ENCODE measurements at places on chromosomes 6 and 20.
A peak's percentile ranks its signal among the peaks of the same experiment; 100 is the strongest.

DNA sequence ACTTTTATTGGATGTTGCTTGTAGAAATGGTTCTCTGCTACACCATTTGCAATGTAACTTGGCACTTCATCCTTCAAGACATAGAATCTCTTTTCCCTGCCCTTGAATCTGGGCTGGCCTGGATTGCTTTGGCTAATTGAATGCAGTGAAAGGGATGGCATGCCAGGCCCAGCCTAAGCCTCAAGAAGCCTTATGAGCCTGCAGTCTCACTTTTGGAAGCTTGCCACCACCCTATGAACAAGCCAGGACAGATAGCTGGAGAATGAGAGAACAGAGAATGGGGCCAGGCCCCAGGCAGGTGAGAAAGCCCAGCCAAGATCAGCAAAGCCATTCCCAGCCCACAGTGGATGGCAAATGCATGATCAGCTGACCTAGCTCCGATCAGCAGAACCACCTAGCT, 350.7 kb upstream of the RNF24 start:
- no peak for DNase-seq

GRCh38 chr6:15248451-15249370, 2.8 kb downstream of the JARID2 start:
- DNase-seq = peak; percentile 91

DNA sequence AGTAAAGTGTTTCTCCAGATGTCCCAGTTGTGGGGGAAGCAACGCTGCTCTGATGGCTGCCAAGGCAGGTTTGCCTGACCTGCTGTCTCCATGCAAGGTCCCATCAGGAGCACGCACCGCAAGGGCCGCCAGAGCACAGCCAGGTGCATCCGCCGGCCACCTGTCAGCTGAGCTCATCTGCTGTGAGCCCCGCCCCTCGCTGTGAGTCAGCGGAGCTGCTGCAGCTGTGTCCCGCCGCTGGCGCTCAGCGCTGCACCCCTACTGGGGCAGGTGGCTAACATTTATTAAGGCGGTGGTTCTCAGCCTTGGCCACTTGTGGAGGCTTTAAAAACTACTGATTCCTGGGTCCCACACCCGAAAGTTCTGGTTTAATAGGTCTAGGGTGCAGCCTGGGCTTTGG, 225.7 kb downstream of the UST start:
- peak; percentile 28 for DNase-seq

DNA sequence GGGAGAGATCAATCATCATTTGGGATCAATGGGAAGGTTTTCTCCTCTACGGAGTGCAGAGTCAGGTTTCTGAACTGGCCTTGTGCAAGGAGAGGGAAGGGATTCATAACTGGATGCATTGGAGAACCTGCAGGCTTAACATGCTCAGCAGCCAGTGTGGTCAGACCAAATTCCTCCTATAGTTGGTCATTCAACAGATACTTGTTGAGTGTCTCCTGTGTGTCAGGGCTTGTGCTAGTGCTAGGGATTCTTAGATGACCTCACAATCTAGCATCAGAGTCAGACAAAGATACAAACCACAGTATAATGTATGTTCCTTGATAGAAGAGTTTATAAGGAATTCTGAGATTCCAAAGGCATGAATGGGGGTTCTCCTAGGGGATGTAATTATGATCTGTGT, 23.9 kb downstream of the RALY start:
- no peak for DNase-seq

- DNase-seq = no peak
These were observed 30.6 kb downstream of the MOCS1 start for GRCh38 chr6:39903656-39904055.

GRCh38 chr20:834151-834746, 734 bp downstream of the FAM110A start:
- no peak for DNase-seq

- no peak for DNase-seq
These were observed 53.8 kb downstream of the ADGRG6 start for GRCh38 chr6:142355520-142356174.

DNA sequence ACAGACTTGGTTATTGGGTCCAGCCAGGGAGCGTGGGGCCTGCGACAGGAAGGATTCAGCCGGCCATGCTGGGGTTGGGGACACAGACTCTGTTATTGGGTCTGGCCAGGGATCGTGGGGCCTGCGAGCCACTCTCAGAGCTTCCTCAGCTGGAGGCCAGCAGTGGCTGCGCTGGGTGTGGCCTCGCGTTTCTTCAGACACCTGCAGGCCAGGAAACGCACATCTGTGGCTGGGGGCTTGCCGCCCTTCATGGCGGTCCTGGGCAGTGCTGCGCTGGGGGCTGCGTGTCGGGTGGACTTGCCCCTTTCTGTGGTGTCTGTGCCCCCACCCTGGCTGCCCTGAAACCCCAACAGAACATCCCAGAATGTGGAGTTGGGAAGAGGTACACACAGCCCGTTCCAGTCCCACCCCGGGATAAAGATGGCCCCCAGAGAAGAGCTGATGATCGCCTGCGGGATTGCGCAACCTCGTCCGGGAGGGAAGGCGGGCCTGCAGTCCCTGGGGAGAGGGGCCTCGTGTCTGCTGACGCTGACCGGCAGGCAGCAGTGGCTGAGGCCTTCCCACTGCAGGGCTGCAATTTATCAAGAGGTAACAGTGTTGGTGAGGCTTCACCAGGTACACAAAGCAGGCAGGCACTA, 16.9 kb upstream of the MTG2 start:
- DNase-seq = no peak

DNA sequence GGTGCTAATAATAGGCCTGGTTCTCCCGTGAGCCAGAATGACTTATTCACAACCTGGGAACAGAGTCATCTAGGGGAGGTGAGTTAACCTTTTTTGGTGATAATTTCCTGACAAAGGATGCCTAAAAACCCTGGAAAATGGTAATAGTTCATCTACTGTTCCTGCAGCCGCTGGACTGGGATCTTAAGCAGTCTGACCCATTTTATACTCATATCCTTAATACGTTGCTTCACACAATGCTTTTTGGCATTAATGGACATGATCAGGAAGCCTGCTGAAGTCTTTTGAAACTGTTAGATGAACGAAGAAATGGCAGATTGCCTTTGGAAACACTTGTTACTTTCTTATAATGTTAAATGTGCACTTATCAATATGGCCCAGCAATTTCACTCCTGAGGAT, 81.9 kb upstream of the BMP2 start:
- DNase-seq = no peak

GRCh38 chr6:29493261-29493660, 5.5 kb upstream of the MAS1L start:
- no peak for DNase-seq

GRCh38 chr6:107418118-107418517, 41.2 kb downstream of the PDSS2 start:
- no peak for DNase-seq

DNA sequence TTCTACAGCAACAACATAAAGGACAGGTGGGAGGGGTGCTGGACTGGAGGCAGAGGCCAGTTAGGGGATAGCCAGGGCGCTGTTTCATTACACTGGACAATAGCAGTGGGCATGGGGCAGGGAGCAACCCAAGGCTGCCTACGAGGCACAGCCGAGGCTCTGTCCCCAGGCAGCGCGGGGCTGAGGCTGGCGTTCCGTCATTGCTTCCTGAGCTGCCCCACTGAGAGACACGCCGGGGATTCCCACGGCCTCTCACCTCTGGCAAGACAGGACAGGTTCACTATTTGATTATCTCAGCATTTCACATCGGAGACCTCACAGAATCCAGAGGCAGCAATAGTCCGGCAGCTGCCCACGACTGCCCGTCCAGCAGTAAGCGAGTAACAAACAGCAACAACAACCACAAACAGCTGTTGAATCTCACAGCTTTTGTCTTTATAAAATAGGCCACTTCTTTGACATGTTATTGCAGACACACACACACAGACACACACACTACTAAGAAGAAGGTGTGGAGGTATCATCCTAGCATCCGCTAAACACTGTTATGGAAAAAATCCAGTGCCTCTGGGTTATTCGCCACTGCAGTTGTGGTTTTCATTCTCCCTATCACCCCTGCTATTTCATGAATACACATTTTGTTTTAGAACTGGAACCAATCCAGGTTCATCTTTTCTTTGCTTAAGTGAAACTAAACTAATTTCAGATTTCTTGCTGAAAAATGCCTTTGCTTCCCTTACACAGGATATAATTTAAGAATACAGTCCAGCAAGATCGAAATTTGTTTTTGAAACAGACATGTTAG, 19.5 kb downstream of the KIF25 start:
- DNase-seq = no peak

GRCh38 chr6:20188630-20189075, 23.6 kb downstream of the MBOAT1 start:
- DNase-seq = no peak

- no peak for DNase-seq
These were observed 77.8 kb downstream of the VIP start for GRCh38 chr6:152828431-152828830.

DNA sequence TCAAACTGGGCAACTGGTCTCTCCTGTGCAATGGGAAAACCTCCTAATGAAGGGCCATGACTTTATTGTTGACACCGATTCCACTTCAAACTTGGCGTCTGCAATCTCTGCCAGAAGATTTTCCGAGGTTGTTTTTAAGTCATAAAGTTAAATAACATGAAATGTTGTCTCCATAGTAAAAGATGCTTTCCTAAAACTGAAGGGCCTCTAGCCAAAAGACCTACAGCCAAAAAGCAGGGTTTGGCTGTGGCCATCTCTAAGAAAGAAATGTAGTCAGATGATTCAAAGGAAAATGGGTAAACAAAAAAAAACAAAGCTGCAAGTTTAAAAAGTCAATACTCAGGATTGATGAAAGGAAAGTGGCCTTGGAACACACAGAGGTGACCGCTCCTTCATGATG, 14.1 kb downstream of the CD93 start:
- no peak for DNase-seq

GRCh38 chr6:72746276-72746675, 124.4 kb downstream of the KCNQ5 start:
- DNase-seq = no peak

- DNase-seq = no peak
These were observed 813.0 kb downstream of the DHX35 start for GRCh38 chr20:39775110-39775509.

DNA sequence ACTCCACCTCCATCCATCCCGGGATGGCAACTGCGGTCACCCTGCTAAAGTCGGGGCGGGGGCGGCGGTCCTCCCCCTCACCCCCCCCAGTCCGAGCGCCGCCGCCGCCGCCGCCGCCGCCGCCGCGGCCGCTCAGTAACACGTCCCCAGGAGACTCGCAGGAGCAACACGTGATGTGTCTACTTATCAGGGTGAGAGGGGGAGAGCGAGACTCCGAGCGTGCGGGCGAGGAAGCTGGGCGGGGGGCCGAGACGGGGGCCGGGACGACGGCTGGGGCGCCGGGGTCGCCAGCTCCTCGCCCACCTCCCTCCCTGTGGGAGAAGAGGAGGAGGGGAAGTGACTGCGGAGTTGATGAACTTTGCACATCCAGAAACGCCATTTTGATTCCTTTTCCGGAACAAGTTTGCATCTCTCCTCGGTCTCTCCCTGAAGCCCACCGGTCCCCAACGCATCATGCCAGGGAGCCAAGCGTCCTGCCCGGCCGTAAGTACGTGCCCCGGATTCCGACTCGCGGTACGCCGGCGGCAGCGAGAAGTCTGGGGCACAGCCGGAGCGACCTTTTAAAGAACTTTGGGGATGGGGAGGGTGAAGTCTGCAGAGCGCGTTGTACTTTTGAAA, at the start of gene RREB1:
Gene RREB1 (plus strand): TSS at position 384 of the 618 bp plus-strand sequence. CDS start 73,951 bp downstream, outside the sequence.
- peak; percentile 44 for DNase-seq

DNA sequence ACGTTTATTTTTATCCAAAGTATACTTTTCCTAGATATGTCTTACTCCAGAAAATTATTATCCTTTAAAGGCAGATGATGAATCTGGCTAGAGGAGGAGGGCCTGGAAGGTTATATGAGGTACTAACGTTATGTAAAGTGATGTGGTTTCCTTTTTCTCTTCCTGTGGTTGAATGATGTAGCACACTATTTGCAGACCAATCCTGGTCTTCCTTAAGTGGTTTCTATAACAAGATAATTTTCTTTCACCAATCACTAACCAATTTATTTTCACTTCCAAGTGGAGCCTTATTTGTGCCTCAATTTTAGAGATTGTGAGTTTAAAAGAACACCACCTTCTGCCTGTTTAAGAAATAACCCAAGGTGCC, 154.6 kb upstream of the SOX4 start:
- DNase-seq = no peak

GRCh38 chr20:50538276-50538675, 28.1 kb downstream of the PTPN1 start:
- DNase-seq = no peak

- no peak for DNase-seq
These were observed 293.9 kb downstream of the KIF16B start for GRCh38 chr20:16279320-16279719.

GRCh38 chr6:90764001-90764400, 177.1 kb upstream of the MAP3K7 start:
- no peak for DNase-seq

GRCh38 chr6:156809034-156809433, 31.9 kb downstream of the ARID1B start:
- DNase-seq = no peak

GRCh38 chr6:130937942-130938604, 110.9 kb downstream of the SMLR1 start:
- DNase-seq = no peak

- DNase-seq = no peak
These were observed 408.4 kb upstream of the FLRT3 start for GRCh38 chr20:14745830-14746229.

GRCh38 chr6:31430449-31430848, 27.1 kb downstream of the MICA start:
- no peak for DNase-seq
